ENCODE measurements at places on chromosomes 6 and 20.

- no peak for DNase-seq
Measured at GRCh38 chr6:70241991-70242420, 60.9 kb downstream of the COL9A1 start.

GRCh38 chr20:15491575-15491974, 1081.7 kb downstream of the KIF16B start:
- DNase-seq, result no peak

DNA sequence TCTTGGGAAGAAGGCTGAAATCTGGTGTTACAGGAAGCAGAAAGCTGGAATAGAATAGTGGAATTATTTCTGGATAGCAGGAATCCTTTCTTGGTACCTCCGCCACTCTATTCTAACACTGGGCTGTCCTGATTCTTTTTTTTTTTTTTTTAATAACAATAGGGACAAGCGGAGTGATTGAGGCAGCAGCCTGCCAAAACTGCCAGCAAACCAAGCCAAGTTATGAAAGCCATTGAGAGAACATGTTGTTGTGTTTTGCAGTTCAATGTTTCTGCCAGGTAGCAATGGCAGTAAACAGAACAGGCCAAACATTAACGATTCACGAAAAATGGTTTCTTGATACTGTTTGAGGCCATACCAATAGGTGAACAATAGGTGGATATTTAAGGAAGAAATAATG, 47.1 kb downstream of the SLC26A8 start:
- DNase-seq, result no peak

GRCh38 chr6:22098601-22099031, 198.2 kb downstream of the PRL start:
- DNase-seq, result no peak

- DNase-seq, result no peak
Measured at GRCh38 chr6:23016696-23017095, 447.3 kb downstream of the HDGFL1 start.

- DNase-seq, result no peak
Measured at GRCh38 chr6:138115877-138116660, 8.8 kb upstream of the PERP start.

DNA sequence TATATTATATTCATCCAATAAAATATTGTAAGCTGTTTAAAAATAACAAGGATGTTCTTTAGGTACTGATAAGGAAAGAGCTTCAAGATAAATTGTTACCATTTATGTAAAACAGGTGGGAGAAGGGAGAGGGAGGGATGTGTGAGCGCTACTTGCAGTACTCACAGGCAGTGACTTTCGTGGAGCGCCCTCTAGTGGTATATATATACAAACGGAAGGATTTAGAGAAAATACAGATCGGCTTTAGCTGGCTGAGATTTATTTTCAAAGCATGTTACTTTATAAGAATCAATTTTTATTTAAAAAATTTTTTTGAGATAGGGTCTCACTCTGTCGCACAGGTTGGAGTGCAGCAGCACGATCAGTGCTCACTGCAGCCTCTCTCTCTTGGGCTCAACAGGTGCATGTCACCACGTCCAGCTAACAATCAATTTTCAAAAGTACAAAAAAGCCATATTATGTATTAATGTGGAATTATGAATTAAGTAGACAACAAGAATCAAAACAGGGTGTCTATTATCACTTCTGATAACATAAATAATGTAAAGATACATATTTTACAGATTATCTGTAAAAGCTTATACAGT, 3.3 kb upstream of the MOG start:
- no peak for DNase-seq

DNA sequence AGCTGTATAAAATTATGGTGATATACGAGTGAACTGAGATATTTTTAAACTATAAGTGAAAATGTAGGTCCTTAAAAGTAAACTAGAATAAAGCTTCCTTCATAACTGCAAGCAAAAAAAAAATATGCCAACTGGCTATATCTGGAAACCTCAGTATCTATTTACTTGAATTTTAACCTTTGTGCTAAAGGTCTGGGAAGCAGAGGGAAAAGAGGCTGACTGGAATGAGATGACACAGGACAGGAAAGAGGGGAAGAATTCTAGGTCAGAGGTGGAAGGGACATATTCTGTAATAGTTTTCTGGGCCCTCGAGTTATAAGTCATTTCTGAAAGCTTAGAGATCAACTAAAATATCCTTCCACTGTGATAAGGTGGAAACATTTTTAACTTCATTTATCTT, 46.8 kb downstream of the AIG1 start:
- DNase-seq, result no peak

DNA sequence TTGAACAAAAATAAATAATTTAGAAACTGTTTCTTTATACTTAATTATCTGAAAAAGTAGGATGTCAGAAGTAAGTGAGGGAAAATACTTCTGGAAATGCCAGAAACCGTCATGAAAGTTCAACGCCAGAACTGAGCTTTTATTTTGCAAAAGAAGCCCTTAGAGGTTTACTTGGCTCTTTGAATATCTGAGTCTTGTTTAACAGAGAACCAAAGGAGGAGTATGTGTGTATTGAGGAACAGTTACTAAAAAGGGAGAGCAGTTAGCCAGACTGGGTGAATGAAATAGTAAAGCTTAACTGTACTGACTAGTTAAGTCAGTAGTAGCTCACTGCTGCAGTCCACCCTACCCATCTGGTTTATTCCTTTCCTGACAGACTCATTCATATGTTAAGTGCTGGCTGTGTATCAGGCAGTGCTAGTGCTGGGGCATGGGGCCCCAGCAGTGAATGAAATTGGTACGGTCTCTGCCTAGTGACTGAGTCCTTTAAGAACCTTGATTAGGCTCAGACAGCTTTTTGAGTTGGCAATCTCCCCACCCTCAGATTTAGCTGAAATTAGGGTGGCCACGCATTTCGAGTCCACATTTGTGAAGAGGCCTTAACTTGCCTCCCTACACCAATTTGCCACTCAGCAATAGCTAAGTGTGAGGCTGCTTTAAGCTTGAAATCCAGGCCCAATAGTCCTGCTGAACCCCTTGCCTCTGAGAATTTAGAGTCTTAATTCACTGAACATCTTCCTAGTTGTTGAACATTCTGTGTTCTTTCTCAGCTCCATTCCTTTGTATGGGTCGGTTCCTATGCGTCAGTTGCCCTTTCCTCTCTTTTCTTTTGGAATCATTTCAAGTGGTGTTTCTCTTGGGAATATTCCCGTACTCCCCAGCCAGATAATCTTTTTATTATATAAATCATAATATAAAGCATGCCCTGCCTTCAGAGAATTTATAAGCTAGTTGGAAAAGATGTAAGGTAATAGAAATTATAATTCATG, 20.2 kb downstream of the MAP3K4 start:
- DNase-seq, result no peak

DNA sequence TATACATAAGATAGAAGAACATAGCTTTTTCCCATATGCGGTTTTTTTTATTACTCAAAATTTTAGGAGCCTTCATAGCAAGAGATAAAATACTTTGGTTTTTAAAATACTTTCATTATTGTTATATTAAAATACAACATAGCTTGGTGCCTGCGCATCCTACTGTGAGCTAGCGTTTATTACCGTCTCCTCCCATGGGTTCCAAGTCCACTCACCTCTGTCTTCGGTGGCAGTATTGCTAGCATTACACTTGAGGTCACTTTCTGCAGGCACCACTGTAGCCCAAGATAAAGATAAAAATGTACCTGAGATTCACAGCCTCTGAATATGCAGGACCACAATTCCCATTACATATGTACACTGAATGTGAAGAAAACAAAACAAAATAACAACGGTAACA, 326.7 kb downstream of the TPBG start:
- no peak for DNase-seq

GRCh38 chr6:148493424-148493823, 150.8 kb downstream of the SASH1 start:
- no peak for DNase-seq

DNA sequence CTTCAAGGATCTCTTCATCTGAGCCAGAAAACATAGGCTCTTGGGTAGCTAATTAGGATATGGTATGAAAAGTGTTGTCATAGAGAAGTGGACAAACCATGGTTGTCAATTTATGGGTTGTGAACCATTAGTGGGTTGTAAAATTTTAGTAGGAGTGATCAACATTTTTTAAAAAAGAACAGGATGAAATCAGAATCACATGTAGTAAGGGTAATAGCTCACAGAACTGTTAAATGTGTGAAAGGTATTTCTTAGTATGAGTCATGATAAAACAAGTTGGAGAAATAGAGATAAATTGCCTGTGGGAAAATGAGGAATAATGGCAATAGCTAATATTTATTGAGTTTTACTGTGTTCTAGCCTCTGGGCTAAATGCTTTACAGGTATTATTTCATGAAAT, 113.4 kb downstream of the MAP3K4 start:
- no peak for DNase-seq

DNA sequence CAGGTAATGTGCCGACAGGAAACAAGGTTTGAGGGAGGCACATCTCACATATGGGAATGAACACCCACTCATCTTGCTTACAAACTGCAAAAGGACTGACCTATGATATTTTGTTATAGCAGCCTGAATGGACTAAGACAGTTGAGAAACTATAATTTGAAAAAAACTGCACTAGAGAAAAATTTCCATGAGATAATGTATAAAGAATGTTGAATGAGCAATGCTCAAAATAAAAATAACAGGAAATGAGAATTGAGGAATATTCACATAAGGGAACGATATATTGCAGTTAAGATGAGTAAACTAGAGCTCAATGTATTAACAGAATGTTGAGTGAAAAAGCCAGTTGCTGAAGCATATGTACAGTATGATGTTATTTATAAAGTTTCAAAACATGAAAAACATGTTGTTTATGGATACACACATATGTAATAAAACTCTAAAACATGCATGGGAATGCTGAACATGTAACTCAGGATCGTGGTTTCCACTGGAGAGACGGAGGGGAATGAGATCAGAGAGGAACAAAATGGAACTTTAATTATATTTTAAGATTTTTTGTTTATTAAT, 6.3 kb upstream of the TBC1D22B start:
- DNase-seq, result no peak

DNA sequence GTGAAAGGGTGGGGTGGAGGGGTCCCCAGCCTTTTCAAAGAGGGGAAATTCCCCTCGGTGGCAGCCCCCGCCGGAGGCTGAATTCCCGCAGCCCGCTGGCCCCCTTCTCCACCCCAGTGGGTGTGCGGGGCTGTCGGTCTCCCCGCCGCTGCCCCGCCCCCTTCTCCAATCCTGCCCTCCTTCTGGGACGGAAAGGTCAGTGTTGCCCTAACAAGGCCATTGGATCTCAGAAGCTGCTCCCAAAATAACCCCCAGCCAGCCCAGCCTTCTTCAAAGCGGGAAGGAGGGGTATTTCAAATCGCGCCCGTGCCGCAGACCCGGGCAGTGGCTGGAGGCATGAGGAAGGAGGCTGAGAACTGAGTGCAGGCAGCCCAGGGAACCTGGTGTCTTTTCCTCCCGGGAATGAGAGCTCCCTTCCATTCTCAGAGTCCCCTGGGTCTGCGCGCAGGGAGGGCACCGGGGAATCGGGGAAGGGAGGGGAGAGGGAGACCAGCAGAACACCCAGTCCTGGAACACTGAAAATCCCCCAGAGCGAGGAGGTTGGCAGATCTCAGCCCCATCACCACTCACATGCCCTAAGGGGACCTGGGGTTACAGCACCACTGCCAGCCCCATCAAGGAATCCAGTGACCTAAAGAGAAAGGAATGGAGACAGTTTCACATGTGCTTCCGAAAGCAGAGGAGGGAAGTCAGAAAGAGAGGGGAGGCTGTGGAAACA, at the start of gene JPH2:
JPH2 (minus strand) TSS at position 135 of the 718 bp plus-strand sequence. CDS start 483 bp downstream, outside the sequence.
- DNase-seq, result no peak

DNA sequence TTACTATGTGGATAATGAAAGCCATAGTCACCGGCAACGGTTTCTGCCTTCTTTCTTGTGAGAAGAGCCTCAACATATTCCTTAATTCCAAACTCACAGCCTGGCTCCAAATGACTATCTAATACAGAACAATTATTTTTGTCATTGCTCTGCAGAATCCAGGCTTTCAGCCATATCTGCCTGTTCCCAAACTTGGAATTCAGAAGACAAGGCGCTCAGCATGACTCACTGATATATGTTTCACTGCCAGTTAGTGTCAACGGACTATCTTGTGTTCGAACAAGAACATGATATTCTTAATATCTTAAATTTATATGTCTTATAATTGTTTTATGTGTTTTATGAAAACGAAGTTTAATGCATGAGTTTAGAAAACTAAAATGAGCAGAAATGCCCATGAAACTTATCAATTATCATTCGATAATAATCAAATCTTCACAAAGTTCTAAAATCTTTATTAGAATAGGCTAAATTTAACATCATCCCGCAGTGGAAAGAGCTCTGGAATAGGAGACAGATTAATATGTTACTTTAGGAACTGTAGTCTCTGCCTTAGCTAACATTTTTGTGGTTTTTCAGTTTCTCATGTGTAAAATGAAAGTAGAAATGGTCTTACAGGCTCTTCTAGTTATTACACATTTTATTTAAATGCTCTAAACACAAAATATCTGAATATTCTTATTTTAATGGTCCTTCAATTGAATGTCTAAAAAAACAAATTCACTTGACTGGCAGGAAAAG, 669.3 kb upstream of the GJE1 start:
- no peak for DNase-seq

- no peak for DNase-seq
Measured at GRCh38 chr6:52155791-52156576, 30.2 kb upstream of the IL17A start.

DNA sequence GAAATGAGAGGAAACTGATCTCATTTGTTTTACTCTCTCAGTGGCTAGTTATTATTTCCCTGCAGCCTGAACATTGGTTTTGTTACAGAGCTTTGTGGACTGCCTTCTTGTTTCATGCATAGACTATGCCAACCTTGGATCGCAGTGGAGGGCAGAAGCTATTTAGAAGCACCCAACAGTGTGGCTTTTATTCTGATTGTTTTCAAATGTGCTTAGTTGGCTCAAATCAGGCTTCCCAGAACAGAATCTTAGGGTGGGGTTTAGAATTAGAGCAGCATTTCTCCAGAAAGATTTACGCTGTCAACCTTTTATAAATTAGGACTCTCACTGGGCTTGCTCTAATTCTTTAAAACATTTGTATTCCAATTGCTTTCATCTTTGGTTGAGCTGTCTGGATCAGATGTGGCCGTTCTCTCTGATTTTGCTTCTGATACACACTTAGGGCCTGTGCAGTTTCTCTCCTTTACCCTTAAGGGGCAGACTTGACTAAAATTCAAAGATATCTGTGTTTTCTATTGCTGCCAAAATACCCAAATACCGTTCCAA, 210.3 kb downstream of the BCKDHB start:
- DNase-seq, result no peak

DNA sequence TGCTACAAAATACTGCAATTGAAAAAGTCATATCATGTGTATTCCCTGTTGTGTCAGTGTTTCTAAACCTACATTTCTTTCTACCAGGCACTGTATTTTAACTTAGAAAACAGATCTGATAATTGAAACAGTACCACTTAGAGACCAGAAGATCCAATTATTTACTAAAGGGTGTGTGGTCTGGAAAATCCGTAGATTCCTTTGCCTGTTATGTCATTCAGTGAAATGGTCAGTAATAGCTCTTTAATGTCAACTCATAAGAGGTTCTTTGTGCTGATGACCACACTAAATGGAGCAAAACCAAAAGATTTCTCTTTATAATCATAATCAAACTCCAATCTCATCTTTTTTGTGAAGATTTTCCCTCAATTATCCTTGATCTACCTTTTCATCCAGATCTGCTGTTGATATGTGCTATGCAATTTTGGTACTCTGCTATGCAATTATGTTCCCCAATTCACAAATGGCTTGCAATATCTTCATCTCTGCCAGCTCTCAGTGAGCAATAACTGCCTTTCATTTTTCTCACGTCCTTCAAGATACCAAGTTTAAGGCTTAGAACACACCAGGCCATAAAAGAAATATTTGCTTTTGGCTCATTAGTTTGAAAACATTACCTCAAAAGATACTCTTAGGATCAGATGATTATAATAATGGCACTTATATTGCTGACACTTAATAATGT, 165.5 kb downstream of the MOXD1 start:
- no peak for DNase-seq

Data from GM12892 (cell line).